ENCODE measurements at places on chromosomes 2 and 18.

- DNase-seq, result no peak
These were observed 53.0 kb downstream of the GPD2 start for GRCh38 chr2:156489195-156489594.

GRCh38 chr2:119288576-119288975 is 64.9 kb downstream of the STEAP3 start:
- no peak for DNase-seq

GRCh38 chr18:48186861-48187260 is 222.3 kb downstream of the ZBTB7C start:
- no peak for DNase-seq

DNA sequence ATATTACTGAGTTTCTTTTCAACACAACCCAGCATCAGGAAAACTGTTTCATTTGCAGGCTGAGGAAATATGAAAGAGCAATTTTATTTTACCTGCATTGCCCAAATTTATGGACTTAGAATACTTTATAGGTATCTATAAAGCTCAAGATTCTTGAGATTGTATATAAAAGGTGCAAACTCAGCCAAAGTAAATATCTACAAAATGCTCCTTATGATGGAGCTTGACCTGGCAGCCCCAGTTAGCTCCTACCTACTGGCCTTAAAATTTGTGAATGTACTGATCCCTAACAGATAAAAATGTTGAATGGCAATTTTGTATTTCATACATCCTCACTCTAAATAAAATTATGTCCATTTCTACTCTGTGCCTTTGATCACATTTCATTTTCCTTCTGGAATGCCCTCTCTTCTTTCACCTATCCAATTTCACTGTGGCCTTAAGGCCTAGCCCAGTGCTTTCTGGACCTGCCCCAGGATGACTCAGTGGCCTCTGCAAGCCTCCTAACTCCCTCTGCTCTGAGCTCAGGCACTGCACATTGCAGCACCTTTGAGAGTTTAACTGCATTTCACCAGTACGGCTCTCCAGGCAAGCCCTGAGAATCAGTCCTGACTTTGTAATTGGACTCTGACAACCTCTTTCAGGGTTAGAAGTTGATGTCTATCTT is 125.9 kb downstream of the ANTXR1 start:
- no peak for DNase-seq

DNA sequence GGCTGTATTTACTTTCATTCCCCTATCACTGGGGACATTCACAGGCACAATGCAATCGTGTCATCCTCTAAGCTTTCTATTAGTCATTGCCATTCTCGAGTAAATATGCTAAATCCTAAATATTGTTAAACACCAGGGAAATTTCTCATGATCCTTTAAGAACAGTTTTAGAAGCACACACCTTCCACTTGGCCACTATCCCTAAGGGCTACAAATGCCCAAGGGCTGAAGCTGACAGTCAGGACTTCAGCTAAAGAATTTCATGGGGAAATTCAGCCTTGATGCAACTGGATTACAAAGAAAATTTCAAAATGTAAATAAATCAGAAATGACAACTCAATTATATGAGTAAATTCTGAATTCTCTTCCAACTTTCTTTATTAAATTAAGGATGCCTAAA is 163.1 kb upstream of the PID1 start:
- no peak for DNase-seq

DNA sequence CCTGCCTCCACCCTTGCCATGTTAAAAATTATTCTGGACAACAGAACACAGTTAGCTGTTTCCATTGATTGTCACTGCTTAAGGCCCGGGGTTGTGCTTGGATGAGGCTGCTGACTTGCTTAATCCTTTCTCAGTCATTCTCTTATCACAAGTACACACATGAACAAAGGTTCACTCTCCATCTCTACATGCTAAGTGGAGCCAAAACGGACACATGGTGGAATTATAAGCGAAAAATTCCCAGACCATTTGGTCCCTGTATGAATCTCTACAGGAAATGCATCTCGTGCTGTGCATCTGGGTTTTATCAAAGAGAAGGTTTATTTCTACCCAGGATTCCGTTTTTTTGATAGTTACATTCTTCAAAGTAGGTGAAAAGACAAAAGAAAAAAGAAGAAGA is 177.5 kb upstream of the ETAA1 start:
- no peak for DNase-seq

Measured in activated CD4-positive, alpha-beta T cell treated with anti-CD3 and anti-CD28 coated beads, Interleukin-2, amount 50 U/mL, for 1 hour (primary cell).